ENCODE measurements at places on chromosomes 5 and 9. TPM values are rescaled to one million over a fixed set of nuclear protein-coding genes. Genes with fewer than 3 reads are reported as not detected.

DNA sequence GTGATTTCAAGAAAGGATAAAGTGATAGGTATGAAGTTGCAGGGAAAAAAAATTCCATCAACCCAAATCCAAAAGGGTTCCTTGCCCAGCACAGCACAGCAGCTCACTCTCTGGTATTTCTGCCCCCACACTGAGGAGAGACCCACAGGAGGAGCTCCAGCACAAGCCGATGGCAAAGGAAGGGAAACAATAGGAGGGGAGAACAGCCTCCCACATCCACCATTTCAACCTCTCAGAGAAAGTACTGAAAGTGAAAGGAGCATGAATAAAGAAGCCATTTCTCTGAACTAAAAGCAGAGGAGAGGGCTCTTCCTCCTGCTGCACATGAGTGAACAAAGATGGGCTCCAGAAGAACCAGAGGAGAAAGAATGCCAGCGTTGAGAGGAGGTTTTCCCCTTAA lies 54.9 kb upstream of the ZSWIM6 start:
- DNase-seq, result no peak

The RASEF gene
- total RNA-seq, result 2.0 TPM

DNA sequence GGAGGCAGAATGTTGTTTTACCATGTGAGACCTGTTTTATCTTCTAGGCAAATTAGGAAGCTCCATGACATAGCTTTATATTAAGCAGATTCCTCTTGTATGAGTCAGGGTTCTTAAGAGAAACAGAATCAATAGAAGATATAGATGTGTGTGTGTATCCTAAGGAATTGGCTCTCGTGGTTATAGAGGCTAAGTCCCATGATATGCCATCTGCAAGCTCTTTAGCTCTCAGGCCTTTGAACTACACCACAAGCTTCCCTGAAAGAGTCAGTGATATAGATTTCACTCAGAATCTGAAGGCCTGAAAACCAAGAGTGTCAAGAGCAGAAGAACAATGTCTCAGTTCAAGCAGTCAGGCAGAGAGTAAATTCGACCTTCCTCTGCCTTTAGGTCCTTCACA lies 365.8 kb upstream of the ZNF608 start:
- DNase-seq, result peak; percentile 21

GRCh38 chr5:168668078-168668477 lies 88.9 kb upstream of the PANK3 start:
- no peak for DNase-seq

DNA sequence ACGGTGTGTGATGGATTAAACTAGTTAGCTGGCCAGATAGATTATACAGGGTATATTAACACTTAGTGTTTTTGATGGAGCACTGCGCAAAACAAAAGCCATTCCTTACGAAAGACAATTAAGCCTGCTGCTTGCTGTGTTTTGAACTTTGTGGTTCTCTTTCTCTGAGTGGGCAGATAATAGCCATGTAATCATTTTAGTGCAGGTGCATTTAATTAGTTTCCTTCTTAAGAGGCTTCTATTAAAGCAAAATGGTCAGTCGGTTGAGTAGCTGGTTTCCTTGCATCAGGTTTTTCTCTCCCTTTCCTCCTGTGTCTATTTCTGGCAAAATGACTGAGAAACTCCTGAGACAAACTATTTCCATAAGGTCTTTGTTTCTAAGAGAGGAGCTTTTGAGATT lies 512.5 kb downstream of the DMAC1 start:
- no peak for DNase-seq

DNA sequence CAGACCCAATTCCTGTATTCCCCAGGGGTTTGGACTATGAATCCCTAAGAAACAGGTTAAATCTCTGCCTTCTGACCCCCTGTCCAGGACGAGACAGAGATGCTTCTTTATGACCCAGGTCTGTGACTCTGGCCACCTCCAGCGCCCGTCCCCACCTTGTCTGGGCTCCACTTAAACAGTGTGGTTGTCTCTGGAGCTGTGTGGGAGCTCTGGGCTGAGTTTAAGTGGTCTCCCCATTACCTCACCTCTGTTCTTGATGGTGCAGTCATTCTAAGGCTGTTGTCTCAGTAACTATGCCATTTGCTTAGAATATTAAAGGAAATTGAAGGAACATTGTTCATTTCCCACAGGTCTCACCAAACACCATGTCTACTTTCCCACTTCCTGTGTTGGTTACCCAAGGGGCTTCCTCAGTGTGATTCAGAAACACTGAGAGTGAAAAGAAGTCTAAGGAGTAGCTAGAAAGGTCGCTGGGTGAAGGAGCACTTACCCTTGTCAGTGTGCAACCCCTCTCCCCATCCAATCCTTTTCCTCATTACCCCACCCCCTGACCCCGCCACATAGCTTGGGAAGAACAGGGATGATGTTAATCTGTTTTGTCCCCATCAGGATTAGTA lies 127.8 kb upstream of the CKMT2 start:
- no peak for DNase-seq

DNA sequence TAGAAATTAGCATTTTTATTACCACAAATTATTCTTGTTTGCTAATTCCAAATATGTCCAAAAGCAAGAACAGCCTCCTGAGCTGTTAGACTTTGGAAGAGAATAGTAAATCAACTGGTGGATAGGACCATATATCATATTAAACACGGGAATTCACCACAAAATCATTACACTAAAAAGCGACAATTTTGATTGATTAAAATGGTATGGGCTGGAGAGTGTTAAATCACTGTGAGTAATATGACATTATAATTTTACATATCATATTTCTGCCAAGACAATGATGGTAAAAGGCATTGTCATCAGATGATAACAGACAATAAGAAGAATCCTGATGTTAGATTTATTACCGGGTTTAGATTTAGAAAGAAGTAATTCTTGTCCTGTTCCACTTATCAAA lies 107.2 kb upstream of the ARRDC3 start:
- no peak for DNase-seq

The RALGDS gene
- 19.9 TPM for total RNA-seq

- DNase-seq, result peak; percentile 43
Observed at GRCh38 chr9:35490910-35491465, 1.1 kb downstream of the RUSC2 start.

DNA sequence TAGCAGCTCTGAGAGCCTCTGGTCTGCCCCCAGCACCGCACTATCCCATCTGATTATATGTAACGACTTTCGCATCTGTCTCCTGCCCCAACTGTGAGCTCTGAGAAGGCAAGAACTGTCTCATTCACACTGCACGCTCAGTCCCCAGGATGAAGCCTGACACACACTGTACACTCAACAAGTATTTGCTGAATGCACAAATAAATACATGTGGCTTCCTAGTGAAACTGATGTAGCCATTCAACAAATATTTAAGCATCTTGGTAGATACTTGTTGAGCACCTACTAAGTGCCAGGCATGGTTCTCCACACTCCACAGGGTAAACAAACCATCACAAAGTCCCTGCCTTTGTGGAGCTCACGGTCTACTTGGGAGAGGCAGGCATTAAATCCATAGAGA lies 34.6 kb upstream of the PTGS1 start:
- DNase-seq, result no peak

The GOLGA2 gene
- total RNA-seq, result 98.2 TPM

The PRDM9 gene
- total RNA-seq, result not detected

GRCh38 chr5:135705141-135705631 lies 126.4 kb upstream of the CXCL14 start:
- peak; percentile 91 for DNase-seq

GRCh38 chr9:112894041-112894440 lies 3.4 kb upstream of the SLC46A2 start:
- peak; percentile 74 for DNase-seq

The ABO gene
- not detected for total RNA-seq

- DNase-seq, result no peak
Observed at GRCh38 chr5:173823274-173823644, 64.9 kb upstream of the CPEB4 start.

The PCDHB4 gene
- 1.5 TPM for total RNA-seq

- peak; percentile 13 for DNase-seq
Observed at GRCh38 chr5:125267636-125268248, 521.3 kb upstream of the ZNF608 start.
